NCI-H1048 (cell line): ENCODE measurements at places on chromosomes 12 and 14.

- no peak for DNase-seq
These were observed 903.8 kb downstream of the BCL11B start for GRCh38 chr14:98368221-98368620.

GRCh38 chr12:50394469-50395029 lies 1.9 kb downstream of the FAM186A start:
- DNase-seq = no peak

- no peak for DNase-seq
These were observed 66.6 kb downstream of the BTG1 start for GRCh38 chr12:92079054-92079385.

DNA sequence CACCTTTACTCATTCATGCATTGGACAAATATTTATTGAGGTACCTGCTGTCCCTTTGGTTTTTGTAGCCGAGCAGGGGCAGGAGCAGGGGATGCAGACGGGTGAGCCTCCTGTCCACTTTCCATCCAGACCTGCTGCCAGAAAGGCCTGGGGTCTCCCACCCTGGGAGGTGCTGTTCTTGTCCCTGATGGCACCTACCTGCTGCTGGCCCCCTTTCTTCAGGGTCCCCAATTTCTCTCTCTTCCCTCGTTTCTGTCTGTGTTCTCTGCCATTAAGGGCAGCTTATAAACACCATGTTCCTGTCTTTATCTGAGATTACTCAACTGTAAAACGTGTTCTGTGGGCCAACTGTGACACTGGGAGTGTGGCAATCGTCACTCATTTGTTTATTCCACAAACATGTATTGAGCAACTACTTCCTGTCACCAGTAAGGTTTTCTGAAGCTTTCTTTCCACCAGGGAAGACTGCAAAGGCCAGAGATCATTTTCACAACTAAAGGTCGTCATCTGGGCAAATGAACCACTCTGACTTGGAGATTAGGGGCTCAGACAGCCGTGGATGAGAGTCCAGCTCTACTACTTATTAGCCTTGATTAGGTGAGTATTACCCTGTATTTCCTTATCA lies at the start of gene HAL:
Gene HAL, minus strand, starts transcription at position 311 of the 625 bp plus-strand sequence. CDS start 434 bp downstream, outside the sequence.
- DNase-seq = no peak

DNA sequence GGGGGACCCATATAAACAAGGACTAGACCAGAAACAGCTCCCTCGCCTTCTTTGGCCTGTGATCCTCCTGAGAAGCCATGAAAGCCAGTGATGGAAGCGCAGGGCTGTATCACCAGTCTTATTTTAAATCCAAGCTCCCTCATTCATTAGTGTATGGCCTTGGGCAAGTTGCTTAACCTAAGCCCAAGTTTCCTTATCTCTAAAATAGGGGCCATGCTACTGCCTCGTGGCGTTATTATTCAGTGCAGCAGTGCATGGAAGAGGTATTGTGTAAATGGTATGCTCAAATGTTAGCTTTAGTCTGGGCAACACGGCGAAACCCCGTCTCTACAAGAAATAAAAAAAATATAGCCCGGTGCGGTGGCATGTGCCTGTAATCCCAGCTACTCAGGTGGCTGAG lies 9.9 kb downstream of the ESPL1 start:
- DNase-seq = no peak

DNA sequence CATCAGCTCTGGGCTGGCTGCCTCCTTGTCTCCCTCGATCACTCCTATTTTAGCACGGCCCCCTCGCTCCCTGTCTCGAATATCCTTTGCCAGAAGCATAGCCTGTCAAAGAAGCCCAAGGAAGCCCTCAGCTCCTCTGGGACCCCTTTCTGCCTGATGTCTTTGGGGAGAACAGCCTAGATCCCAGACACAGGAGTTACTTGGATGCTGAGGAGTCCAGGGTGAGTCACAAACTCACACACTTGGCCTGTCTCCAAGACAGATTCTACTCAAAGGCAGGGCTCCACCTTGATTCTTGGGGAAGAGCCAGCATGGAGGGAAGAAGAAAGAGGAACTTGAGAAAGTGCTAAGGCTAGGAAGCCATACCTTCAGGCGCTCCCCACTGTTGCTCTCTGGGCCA lies 8.1 kb downstream of the AVIL start:
- DNase-seq = no peak

GRCh38 chr14:95156161-95157047 lies 925 bp downstream of the DICER1 start:
- no peak for DNase-seq
